ENCODE measurements at places on chromosomes 3 and 15.

DNA sequence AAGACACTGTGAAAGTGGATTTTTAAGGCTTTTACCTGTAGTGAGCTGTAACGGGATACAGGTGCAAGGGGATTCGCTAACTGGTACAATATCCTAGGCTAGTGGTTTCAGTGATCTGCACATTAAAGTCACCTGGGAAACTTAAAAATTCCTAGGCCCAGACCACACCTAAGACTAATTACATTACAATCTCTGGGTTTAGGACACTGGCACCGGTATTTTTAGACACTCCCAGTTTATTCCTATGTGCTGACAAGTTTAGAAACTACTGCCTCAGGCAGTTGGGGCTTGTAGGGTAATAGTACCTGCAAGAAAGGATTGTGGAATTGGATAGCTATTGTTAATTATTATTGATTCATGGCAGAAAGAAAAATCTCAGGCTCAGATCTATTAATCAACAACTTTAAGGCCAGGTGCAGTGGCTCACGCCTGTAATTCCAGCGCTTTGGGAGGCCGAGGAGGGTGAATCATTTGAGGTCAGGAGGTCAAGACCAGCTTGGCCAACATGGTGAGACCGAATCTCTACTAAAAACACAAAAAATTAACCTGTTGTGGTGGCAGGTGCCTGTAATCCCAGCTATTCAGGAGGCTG is 50.4 kb upstream of the CASR start:
- no peak for DNase-seq

- no peak for DNase-seq
Observed at GRCh38 chr15:73765778-73766177, 12.6 kb upstream of the INSYN1 start.

- no peak for DNase-seq
Observed at GRCh38 chr15:70320482-70320881, 222.8 kb upstream of the TLE3 start.

- no peak for DNase-seq
Observed at GRCh38 chr15:59401824-59402569, 29.3 kb upstream of the MYO1E start.

GRCh38 chr3:167587651-167588050 is 66.1 kb downstream of the WDR49 start:
- no peak for DNase-seq

DNA sequence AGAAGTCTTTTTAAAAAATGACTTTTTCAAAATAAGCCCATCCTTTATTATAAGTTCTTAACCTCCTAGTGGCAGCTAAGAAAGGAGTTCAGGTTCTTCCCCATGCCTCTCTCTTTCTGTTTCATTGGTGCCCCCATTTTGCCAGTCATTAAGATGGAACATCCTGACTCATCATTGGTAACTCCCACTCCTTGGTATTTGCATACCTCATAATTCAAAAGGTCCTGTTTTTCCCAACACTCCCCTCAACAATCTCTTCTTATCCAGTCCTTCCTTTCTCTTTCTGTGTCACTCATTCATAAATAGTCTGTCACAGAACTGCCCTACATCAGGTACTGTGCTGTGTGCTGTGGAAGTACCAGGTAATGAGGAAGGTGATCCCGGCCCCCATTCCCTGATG is 394.0 kb downstream of the FOXP1 start:
- no peak for DNase-seq

All from AG08396 (cell line).